ENCODE measurements at places on chromosomes 1 and 21.

GRCh38 chr1:54777431-54777830 is 13.1 kb upstream of the PARS2 start:
- DNase-seq = no peak

- no peak for DNase-seq
Measured at GRCh38 chr1:58883037-58883887, 99.4 kb upstream of the JUN start.

DNA sequence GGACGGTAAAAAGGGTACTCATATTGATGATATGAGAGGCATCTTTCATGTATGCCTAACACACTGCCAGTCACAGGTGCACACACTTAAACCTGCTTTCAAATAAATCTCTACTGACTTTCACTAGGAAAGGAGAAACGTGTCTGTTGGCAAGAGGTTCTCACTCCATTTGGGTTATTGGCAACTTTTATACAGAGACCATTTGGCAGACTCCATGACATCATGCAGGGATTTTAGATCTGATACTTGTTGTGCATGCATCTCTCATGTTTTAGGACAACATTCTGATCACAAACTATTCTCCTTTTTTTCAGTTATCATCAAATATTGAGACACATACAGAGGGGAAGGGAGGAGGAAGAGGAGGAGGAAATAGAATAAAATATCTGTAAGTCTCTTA is 31.5 kb downstream of the RGS7 start:
- no peak for DNase-seq

- DNase-seq = no peak
Measured at GRCh38 chr1:236808564-236809130, 13.6 kb downstream of the MTR start.

DNA sequence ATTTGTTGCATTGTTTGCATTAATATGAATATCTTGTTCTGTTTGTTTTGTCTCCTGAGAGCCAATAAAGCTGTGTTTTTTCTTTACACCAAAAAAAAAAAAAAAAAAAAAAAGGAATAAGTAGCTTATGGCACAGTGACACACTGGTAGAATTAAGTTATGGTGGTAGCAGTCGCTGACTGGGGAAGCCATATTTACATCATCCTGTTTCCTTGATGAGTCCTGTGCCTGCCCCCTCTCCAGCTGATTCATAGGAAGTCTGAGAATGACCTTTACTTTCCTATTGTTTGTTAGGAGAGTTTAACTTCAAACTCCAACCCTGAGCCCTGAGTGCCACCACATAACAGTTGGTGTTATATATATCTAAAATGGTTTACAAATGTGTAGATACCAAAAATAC is 62.2 kb downstream of the OBSCN start:
- no peak for DNase-seq
